ENCODE measurements at places on chromosomes 3 and 15. TPM values are rescaled to one million over a fixed set of nuclear protein-coding genes. Genes with fewer than 3 reads are reported as not detected.

GMPS gene
- 143 TPM for total RNA-seq

SLCO3A1 gene
- 10.8 TPM for total RNA-seq

DNA sequence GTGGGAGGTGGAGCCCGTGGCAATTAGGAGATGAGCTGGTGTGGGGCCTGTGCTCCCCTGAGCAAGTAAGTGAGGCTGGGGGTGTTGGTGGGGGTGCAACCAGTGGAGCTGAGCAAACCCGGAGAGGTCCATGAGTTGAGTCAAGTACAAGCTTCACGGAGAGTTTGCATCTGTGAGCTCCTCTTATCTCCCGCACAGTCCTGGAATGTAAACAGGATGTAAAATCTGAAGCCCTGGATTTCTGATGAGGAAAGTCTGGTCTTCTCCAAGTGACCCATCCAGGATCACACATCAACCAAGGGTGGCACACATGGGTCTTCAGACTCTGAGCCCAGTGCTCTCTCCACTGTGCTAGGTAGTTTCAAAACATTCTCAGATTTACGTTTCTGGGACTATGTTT is 67.8 kb downstream of the LSM3 start:
- no peak for DNase-seq

- no peak for DNase-seq
Measured at GRCh38 chr3:88038566-88038965, 20.2 kb downstream of the CGGBP1 start.

DNA sequence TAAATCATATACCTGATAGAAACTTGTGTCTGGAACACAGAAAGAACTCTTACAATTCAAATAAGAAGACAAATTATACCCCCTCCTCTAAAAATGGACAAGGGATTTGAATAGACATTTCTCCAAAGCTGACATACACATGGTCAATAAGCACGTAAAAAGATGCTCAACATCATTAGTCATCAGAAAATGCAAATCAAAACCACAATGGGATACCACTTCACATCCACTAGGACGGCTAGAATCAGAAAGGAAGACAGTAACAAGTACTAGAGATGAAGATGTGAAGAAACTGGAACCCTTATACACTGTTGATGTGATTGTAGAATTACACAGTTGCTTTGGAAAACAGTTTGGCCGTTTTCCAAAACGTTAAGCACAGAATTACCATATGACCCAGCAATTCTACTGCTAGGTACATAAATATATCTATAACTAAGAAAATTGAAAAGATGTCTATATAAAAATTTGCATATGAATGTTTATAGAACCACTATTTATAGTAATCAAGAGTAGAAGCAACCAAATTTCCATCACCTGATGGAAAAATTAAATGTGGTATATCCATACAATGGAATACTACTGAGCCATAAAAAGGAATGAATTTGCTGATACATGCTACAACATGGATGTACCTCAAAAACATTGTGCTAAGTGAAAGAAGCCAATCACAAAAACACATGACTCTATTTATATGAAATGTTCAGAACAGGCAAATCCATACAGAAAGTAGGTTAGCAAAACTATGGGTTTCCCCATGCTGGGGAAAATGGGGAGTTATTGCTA is 60.8 kb downstream of the GREM1 start:
- DNase-seq: no peak

ADAMTS7 gene
- 0.10 TPM for total RNA-seq

CCDC54 gene
- not detected for total RNA-seq

ZNF502 gene
- 0.69 TPM for total RNA-seq

NRROS gene
- 24.5 TPM for total RNA-seq

- DNase-seq: no peak
Measured at GRCh38 chr3:8800016-8800415, 30.6 kb upstream of the OXTR start.

KBTBD13 gene
- not detected for total RNA-seq

CLDN16 gene
- total RNA-seq: not detected

DNA sequence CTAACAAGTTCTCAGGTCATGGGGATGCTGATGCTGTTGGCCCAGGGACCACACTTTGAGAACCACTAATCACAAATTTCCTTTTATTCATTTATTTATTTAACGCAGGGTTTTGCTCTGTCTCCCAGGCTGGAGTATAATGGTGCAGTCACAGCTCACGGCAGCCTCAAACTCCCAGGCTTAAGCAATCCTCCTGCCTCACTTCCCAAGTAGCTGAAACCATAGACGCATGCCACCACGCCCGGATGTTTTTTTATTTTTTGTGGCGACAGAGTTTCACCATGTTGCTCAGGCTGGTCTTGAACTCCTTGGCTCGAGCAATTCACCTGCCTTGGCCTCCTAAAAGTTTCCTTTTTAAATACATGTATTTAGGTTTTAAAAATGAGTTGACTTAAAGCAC is 20.7 kb upstream of the ISLR2 start:
- no peak for DNase-seq

ZNF620 gene
- total RNA-seq: 2.9 TPM

DNA sequence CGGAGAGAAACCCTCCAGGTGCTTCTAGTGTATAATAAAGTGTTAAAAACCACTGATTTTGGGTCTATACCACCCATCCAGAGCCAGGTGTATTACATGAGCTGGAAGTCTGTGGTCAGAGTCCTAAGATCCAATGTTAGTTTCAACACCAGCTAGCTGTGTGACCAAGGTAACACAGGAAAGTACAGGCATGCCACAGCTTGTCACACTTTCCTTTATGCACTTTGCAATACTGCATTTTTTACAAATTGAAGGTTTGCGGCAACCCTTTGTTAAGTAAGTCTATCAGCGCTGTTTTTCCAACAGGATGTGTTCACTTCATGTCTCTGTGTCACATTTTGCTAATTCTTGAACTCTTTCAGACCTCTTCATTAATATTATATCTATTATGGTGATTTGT is 201.3 kb upstream of the PRICKLE2 start:
- DNase-seq: no peak

FHIT gene
- total RNA-seq: 8.7 TPM

GRCh38 chr3:140085001-140085400 is 150.0 kb downstream of the CLSTN2 start:
- no peak for DNase-seq

GRCh38 chr3:186093271-186093900 is 15.5 kb downstream of the ETV5 start:
- DNase-seq: no peak

- DNase-seq: no peak
Measured at GRCh38 chr15:80328496-80328895, 75.7 kb upstream of the ARNT2 start.

IFT122 gene
- total RNA-seq: 25.5 TPM

GRCh38 chr3:61589856-61590255 is 28.5 kb downstream of the PTPRG start:
- no peak for DNase-seq

GRCh38 chr15:22944651-22945050 is 35.5 kb downstream of the CYFIP1 start:
- no peak for DNase-seq

DNA sequence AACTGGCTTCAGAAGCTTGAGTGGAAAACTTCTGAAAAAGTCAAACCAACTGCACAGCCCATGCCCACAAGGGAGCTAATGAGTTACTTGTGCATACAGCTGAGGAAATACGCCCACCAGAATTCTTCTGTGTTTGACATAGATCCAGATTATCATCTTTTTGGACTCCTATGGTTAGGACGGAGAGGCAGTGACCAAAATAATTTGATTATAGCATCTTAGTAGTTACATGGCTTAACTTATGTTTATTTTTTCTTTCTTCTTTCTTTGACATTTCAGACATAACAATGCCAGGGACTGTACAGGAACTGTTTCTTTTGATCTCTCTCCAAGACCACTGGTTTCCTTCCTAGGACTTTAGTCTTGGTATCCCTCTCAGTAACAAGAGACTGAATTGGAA is 246.1 kb upstream of the RASGRP1 start:
- DNase-seq: no peak

MAGEL2 gene
- not detected for total RNA-seq

PRR20G gene
- total RNA-seq: not detected

DNA sequence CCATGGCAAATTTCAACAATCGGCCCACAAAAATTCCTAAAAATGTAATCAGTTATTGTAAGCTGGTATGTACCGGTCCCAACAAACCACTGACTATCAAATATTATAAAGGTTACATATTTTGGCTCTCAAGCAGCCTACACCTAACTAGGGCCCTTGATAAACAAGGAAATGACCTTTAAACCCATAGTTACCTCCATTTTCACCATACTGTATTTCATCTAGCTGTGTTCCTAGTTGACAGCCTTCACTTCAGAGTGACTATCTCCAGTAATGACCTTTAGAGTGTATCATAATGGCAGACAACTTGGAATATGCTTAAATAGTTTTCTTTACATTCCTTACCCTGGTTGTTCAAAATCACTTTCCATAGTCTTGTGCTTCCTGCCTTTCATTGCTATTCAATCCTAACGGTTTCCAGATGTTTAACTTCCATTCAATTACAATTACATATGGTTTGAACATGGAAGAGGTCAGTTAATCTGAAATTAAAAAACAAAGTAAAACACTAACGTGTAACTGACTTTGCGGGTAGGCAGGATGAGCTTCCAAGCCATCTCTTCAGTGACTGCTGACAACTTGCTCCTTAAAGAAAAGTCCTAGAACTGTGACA is 111.9 kb upstream of the TSC22D2 start:
- DNase-seq: no peak

DNA sequence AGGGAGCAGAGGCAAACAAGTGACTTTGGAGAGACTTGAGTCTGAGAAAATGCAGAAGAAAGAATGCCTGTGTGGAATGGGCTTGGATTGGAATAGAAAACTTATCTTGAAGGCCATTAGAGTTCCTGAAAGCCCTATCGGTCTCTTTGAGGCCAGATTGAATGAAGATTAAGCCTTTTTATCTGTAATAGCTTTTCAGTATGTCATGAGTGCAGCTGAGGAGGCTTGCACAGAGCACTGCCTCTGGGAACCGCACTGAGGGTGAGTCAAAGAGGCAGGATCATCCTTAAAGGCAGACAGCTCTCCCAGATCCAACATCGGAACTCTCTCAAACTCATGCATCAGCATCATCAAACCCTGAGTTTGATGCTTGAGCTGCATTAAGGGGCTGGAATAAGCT is 515.2 kb downstream of the NTRK3 start:
- DNase-seq: no peak

PIERCE2 gene
- total RNA-seq: not detected

C3orf80 gene
- total RNA-seq: not detected

DNA sequence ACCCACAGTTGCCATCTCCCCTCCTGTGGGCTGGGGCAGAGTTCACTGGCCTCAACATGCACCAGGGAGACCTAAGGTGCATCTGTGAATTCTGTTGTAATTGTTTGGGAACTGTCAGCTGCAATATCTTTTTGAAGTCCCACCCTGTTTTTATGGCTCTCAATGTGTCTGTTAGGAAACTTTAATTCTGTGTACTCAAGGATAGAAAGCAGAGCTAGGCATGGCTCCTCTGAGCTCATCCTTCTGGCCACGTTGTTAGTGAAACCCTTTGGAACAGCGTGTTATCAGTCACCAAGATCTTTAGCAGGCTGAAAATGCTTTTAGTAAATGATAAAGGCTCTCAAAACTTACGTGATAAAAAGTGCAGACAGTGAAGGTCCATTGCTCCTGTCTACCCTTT is 33.6 kb upstream of the MTMR10 start:
- DNase-seq: no peak

SERINC4 gene
- 0.15 TPM for total RNA-seq

CCDC33 gene
- not detected for total RNA-seq

DNA sequence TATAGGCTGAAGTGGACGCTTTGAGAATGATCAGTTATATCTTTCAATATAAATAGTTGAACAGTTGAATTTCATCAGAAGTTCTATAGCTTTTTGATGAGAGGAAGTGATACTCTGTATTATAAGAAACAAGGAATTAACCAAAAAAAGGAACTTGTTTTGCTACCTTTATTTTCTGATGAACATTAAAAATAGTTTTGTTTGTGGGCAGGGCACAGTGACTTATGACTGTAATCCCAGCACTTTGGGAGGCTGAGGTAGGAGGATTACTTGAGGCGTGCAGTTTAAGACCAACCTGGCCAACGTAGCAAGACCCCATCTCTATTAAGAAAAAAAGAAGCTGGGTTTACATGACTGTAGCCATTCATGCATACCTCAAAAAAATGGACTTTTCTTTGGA is 16.7 kb downstream of the BLOC1S6 start:
- no peak for DNase-seq

DNA sequence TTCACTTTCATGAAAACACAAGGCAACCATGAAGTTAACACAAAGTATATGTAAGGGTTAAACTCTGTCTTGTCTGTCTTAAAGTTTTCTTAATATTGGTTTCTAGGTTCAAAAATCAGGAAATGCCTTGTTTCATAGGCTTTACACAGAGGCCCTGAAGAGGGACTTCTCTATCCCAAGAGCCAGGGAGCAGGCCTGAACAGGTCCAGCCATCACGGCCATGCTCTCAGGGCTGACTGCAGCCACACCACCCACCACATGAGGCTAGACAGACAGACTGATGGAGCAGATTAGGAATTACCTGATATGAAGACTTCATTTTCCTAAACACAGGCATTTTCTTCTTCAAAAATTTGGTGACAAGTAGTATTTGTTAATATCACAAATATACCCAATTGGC is 502.9 kb downstream of the GABRG3 start:
- no peak for DNase-seq

- no peak for DNase-seq
Measured at GRCh38 chr15:41256577-41257038, 25.5 kb downstream of the CHP1 start.

- no peak for DNase-seq
Measured at GRCh38 chr3:126439968-126440708, 35.6 kb downstream of the ZXDC start.

GRCh38 chr3:8625991-8626390 is 18.6 kb downstream of the SSUH2 start:
- DNase-seq: no peak

GRCh38 chr15:62521396-62521795 is 356.3 kb upstream of the C2CD4B start:
- no peak for DNase-seq

DNA sequence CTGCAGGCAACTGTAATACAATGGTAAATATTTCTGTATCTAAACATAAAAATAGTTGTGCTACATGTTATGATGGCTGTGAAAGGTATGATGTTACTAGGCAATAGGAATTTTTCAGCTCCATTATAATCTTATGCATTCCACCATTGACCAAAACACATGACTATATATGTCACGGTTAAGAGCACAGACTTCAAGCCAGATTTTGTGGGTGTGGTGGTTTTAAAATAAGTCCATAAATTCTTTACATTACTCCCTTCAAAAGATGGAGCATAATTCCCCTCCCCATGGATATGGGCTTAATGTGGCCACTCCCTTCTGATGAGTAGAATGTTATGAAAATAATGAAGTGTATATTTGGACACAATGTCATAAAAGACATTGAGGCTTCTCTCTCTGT is 88.4 kb upstream of the TBC1D5 start:
- DNase-seq: no peak
